HL-60 (cell line): ENCODE measurements at places on chromosomes 2 and 18.
A peak's percentile ranks its signal among the peaks of the same experiment; 100 is the strongest.

DNA sequence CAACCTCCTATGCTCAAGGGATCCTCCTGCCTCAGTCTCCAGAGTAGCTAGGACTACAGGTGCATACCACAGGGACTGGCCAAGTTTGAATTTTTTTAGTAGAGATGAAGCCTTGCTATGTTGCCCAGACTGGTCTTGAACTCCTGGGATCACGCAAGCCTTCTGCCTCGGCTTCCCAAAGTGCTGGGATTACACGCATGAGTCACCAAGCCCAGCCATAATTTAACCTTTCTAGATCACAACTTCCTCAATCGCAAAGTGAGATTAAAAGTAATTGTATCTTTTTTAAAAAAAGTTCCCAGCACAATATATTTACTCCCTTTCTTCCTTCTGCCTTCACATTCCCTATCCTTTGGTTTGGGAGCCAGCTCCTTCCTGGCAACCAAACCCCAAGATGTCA lies 5.8 kb upstream of the PPP1CB start:
- DNase-seq = no peak

DNA sequence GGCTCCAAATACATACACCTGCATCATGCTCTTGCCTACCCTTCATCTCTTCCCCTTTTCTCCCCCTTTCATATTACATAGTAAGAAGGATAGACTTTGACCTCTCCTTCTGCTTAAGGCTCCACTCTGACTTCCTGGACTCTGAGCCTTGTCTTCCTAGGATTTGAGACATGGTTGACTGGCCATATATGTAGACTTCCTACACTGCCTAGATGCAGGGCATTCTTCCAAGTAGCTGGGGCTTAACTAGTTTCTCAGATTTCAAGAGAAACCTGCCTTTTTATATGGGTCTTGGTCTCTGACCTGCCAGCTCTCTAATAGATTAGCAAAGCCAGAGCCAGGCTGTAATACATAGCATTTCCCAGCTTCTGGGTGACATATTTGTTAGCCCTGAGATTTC lies 35.4 kb upstream of the CYP26B1 start:
- DNase-seq = no peak

DNA sequence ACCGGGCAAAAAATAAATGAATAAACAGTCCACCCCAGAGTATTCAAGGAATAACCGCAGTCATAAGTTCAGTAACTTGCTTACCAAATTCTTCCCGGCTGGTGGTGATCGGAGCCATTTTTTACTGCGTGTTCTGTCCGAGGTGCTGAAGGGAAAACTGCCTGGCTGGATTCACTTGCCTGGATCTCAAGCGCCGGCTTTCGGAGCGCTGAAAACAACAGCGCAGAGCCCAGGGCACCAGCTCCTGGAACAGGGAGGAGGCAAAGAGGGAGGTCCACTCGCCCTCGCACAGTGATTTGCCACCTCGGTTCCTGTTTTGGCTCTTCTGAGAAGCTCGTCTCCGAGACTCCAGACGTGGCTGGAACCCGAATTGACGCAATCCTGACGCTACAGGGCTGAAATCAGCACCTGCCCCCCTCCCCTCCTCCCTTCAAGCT lies at the start of gene SYT4:
SYT4 (minus strand) TSS at position 327 of the 437 bp plus-strand sequence; CDS start at position 118, 209 bp downstream.
- DNase-seq = no peak

- no peak for DNase-seq
These were observed 163.0 kb upstream of the PXDN start for GRCh38 chr2:1907291-1907690.

DNA sequence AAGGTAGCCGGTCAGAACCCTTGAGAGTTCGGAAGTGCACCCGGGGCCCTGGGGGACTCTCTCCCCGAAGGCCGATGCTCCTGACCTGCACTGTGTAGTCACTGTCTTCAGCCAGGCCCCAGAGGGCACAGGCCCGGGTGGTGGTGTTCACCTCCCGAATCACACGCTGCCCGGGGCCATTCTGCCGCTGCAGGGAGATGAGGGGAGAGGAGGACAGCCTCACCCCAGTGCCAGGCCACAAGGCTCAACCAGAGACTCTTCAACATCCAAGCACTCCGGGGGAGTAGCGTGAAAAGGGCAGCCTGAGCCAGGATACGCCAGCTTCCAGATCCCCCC lies 1.1 kb downstream of the FNDC4 start:
- DNase-seq = no peak

DNA sequence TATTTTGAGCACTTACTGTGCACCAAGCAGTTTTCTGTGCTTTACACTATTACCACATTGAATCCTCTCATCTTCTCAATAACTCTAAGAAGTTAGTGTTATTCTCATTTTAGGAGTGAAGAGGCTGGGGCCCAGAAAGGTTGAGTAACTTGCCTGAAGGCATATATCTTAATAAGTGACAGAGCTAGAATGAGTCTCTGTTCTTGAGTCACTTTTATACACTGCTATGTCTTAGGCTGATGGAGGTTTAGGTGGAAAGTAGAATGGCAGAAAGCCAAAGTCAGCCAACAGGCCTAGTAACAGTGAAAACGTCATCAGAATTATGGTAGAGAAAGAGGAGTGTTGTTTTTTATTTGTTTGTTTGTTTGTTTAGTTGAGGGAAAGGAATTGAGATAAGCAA lies 27.9 kb upstream of the RPE start:
- no peak for DNase-seq

DNA sequence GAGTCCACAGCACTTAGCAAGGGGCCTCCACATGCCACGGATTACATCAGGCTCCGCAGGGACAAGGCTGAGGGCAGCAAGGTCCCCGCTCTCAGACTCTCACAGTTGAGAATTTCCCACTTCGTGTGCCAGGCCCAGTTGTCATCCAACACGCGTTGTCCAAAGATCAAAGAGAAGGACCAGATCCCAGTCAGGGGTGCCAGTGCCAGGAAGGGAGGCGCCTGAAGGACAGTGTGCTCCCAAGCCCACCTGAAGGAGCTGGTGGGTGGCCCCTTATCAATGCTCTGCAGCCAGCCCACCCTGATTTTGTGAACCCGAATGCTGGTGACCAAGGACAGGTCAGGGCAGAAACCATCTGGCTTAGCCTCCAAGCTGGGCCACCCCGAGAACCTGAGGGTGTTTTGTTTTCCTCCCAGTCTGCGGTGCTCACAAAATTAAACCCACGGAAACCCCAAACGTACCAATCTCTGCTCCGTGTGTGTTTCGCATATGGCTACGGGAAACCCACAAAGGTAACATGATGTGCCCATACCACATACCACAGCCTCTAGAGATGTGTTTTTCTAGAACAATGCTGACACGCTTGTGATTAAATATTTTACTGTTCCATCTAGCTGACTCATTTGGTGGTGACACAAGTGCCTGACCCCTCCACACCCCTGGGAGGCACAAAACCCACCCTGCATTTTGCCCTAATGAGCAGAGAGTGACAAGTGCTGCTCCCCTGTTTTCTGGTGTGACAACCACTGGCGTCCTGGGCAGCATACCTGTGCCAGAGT lies 24.5 kb downstream of the CRACDL start:
- no peak for DNase-seq

DNA sequence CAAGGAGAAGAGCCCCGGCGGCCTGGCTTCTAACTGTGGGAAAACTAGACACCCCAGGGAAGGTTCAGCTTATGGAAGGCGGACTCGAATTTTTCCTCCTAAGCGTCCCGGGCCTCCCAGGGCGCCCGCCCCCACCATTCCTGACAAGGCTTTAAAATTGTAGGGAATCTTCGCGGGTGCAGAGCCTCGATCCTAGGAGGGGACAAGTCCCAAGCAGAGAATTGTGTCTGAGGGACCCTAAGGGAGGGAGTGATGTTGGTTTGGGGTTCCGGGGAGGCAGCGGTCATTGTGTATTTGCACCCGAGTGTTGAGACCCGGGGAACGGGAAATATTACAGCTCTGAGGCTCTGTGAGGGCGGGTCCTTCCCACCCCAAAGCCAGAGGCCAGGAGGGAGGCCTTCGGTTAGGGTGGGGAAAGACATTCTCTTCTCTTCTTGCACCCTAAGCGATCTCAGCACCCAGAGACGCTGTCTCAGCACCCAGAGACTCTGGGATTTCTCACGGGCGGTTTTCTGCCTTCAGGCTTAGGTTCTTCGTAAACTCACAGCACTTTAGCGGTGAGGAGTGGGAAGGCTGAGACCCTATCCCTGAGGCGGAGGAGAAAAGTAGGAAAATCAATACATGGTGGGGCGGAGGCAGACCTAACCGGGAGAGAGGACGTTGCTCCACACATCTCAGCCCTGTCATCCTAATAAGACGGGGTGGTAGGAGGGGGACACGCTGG lies 7.6 kb downstream of the OSR1 start:
- no peak for DNase-seq

GRCh38 chr18:54031243-54031642 lies 193.2 kb downstream of the MBD2 start:
- no peak for DNase-seq

DNA sequence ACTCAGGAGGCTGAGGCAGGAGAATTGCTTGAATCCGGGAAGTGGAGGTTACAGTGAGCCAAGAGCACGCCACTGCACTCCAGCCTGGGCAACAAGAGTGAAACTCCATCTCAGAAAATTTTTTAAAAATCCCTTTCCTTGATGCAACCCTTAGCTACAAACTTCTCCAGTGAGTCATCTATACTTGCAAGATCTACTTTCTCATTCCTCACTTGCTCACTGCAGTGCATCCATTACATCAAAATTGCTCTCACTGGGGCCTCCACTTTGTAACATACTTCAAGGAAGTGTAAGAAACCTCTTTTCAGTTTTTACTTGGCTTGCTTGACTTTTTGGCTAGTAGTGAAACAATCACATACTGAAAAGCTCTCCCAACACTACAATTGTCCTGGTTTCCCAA lies 65.3 kb downstream of the REEP1 start:
- DNase-seq = no peak

DNA sequence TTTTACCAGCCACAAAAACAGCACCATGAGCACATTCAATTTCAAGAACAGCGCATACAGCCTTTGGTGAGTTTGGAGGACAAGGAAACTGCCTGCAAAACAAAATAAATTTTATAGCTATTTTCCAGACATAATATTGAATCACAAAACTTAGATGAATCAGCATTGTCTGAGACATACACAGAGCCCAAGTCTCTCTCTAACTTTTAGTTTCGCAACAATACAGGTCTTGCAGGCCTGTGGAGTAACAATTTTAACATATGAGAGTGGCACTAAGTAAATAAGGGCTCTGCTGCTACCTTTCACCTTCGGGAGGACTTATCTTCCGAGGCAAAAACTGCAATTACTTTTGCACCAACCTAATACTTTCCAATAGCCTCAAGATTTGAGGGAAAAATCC lies 56.1 kb upstream of the PEX13 start:
- peak; percentile 45 for DNase-seq

DNA sequence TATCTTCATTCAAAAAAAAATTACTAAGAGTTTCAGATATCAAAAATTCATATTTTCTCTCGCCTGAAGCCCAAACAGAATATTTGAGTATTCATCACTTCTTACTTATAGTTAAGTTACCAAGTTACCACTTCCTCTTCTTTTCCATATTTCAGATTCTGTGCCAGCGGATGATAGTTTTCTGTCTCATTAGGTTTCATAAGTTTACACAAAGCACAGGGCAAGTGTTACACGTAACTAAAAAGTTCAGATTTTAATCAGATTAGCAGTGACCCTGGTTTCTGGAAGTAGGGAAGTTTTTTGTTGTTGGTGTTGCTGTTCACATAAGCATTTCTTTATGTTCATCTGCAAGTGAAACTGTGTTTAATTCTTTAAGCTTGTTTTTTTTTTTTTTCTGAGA lies 10.2 kb downstream of the AFTPH start:
- no peak for DNase-seq

DNA sequence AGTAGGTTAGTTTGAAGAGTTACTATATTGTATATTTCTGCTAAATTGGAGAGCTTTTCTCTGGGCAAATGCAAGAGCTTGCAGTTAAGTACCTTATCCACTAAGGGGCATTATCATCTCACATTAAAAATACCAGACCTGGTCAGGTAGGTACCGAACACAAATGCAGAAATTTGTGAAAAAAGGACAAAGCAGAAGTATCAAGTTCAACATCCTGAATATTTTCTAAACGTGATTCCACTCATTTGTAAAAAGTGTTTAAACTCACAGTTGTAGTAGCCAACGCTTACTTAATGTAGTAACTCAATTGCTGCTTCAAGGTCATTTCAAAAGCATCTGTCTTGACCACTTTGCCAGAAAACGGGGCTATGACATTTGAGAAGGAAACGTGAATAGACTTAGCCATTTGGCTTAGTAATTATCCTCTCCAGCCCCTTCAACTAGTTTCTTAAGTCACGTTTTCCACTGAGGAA lies 52.1 kb downstream of the CYRIA start:
- DNase-seq = no peak

DNA sequence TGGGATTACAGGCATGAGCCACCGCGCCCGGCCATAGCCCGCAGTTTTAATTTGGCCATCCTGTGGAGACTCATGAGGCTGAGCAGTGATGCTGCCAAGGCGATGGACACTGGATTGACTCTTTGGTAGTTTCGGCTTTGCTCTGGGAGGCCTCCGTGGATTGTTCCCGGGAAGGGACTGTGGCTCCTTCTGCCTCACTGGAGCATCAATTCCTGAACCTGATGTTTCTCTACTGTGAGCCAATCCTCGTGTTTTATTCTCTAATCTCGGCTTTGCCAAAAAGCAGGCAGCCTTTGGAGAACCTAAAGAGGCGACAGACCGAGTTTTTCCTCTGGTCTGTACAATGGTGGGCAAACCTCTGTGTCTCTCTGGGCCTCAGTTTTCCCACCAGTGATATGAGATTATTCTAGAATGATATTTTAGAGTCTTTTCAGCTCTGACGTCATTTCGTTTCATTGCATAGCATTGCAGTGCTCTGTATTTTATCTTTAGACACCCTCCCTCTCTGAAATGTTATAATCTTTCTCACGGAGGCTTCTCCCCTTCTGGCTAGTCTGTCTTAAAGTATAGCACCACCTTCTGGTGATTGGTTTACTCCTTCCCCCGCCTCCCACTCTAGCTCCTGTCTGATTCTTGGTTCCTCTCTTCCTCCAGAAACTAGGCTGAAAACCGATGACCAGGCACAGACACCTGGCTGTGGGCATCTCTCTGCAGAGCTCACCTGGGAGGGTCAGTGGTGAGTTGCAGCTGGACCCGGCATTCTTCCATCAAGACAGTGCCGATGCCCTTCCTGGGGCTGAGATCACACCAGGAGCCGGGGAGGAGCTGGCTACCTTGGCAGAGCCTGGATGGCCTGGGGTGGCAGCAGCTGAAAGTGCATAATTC lies 341.3 kb downstream of the MYCN start:
- no peak for DNase-seq

DNA sequence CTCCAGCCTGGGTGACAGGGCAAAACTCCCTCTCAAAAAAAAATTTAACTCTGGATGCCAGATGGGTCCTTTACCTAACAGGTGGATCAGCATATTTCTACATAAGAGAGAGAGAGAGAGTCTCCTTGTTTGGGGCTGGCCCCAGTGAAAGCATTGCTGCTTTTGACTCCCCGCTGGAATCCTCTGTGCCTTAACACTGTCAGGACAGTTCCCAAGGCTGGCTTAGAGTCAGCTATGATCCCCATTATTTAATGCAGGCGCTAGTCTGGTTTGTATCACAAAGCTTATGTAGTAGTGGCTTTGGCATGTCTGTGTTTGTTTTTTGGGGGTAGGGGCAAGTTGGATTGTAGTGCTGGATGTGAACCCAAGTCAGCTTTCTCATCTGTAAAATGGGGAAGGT lies 9.4 kb downstream of the INPP4A start:
- DNase-seq = no peak
